Stimulated activated memory B cell treated with anti-CD40 and anti-IgM and Interleukin-4, amounts not matched to agents 10 μg/mL and 1 μg/mL and 100 μg/mL, for 72 hours (primary cell): ENCODE measurements at places on chromosomes 7 and 10.

GRCh38 chr10:120097766-120098165 lies 205.2 kb downstream of the SEC23IP start:
- ATAC-seq: no peak

- no peak for ATAC-seq
These were observed 666.9 kb downstream of the NXPH1 start for GRCh38 chr7:9100289-9100688.

- peak; percentile 26 for ATAC-seq
These were observed 36.7 kb downstream of the GOT1 start for GRCh38 chr10:99393683-99394082.

GRCh38 chr7:17444673-17445072 lies 146.2 kb downstream of the AHR start:
- ATAC-seq: no peak

DNA sequence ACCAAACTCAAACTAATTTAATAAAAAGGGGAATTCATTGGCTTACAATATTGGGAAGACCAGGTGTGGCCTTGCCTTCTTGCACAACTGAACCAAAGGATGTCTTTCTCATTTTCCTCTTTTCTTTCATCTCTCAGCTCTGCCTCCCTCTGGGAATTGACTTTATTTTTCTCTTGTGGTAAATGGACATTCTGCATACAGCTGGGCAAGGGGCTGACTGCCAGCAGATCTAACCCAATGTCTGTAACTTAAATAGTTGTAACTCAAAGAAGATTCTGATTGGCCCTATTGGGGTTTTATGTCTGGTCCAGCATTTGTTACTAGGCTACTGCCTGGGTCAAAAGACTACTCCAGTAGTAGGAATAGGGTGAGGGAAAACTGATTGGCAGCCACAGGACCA lies 15.3 kb downstream of the PTTG1IP2 start:
- ATAC-seq: no peak

DNA sequence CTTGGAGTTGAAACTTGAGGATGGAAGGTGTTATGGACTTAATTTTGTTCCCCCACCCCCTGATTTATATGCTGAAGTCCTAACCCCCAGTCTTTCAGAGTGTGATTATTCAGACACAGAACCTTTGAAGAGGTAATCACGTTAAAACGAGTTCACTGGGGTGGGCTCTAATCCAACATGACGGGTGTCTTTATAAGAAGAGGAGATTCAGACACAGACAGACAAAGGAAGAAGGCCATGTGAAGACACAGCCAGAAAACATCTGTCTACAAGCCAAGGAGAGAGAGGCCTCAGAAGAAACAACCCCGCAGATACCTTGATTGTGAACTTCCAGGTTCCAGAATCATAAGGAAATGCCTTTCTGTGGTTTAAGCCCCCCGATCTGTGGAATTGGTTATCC lies 37.0 kb downstream of the GHRHR start:
- no peak for ATAC-seq

- ATAC-seq: no peak
These were observed 127.5 kb downstream of the MAD1L1 start for GRCh38 chr7:2105280-2105679.

DNA sequence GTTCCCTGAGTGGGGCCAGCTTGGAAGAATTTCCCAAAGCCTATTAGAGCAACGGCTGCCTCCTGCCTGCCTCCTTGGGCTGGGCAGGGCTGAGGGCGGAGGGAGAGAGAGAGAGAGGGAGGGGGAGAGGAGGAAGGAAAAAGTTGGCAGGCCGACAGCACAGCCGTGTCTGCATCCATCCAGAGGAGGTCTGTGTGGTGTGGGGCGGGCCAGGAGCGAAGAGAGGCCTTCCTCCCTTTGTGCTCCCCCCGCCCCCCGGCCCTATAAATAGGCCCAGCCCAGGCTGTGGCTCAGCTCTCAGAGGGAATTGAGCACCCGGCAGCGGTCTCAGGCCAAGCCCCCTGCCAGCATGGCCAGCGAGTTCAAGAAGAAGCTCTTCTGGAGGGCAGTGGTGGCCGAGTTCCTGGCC lies at the start of gene AQP1:
AQP1 (plus strand) TSS at position 293 of the 409 bp plus-strand sequence; CDS start at position 350, 57 bp downstream.
- no peak for ATAC-seq

- no peak for ATAC-seq
These were observed 145.3 kb downstream of the GLI3 start for GRCh38 chr7:42091461-42092291.

DNA sequence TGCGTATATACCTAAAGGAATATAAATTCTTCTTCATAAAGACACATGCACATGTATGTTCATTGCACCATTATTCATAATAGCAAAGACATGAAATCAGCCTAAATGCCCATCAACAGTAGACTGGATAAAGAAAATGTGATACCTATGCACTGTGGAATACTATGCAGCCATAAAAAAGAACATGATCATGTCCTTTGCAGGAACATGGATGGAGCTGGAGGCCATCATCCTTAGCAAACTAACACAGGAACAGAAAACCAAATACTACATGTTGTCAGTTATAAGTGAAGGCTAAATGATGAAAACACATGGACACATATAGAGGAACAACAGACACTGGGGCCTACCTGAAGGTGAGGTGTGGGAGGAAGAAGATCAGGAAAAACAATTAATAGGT lies 48.7 kb downstream of the GPR37 start:
- ATAC-seq: no peak

DNA sequence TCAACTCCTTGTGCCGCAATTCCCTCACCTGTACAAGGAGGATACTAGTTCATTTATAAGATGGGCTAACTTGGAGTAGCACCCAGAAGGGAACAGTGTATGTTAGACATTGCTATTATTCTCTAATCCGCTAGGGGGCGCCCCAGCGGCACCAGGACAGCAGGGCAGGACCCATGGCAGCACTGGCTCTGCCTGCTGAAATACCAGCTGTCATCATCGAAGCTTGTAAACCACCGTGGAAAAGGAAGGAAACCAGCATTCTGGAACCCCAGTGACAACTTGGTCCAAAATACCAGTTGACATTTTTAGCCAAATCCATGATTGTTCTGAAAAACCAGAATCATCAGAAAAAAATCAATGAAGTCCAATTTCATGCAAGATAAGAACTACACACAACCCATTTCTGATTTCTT lies 134.4 kb downstream of the ITGA8 start:
- ATAC-seq: no peak
